Astrocyte of the hippocampus (primary cell): ENCODE measurements at places on chromosomes 5 and 9.

DNA sequence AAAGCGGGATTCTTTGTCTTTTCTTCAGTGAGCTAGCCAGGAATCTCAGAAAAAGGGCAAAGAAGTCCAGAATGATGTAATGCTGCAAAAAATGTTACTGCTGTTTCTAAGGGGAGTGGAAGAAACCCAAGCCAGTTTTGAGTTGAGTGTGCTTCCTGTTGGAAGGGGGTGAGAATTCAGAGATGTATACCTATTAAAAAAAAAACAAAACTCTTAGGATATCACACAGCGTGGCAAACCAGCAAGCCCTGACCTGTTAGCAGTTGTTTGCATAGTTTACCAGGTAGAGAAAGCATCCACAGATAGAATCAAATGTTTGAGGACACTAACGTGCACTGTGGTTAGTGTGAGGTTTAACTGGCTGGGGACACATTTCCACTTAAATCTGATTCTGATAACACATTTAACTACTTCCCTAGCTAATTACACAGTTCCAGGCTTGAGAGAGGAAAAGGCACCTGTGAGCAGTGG, 11.4 kb downstream of the BASP1 start:
- DNase-seq, result peak; percentile 71

GRCh38 chr5:61277190-61277589, 54.9 kb upstream of the ZSWIM6 start:
- peak; percentile 66 for DNase-seq

GRCh38 chr9:98182889-98183599, 9.4 kb downstream of the CORO2A start:
- DNase-seq, result no peak

GRCh38 chr9:130028493-130029222, 14.3 kb downstream of the FNBP1 start:
- no peak for DNase-seq

- no peak for DNase-seq
Measured at GRCh38 chr5:98258939-98259338, 514.5 kb upstream of the RGMB start.

- DNase-seq, result peak; percentile 91
Measured at GRCh38 chr5:140346348-140347221, at the start of gene HBEGF. Gene HBEGF, minus strand, starts transcription at chr5:140346603. Its CDS starts 275 bp downstream, at chr5:140346328.

GRCh38 chr9:123846966-123847365, 83.0 kb downstream of the DENND1A start:
- DNase-seq, result no peak
